ENCODE measurements at places on chromosomes 2 and 18.

- no peak for DNase-seq
Observed at GRCh38 chr2:141423124-141423523, 707.7 kb downstream of the LRP1B start.

DNA sequence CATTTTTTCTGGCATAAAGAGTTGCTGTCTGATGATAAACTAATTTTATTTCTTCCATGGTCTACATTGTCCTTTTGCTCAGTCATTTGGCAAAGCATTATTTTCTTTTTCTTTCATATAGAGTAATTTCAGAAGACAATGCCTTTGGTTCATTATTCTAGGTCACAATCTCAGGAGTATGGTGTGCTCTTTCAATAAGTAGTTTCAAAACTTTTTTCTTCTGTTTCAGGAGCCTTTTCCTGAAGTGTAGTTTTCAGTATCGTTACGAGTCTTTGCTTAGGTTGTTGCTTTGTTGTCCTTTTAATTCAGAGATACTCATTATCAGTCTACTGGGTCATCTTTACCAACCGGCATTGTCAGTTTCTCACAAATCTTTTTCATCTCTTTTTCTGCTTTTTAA is 100.4 kb upstream of the GPC1 start:
- DNase-seq, result no peak

GRCh38 chr2:181394741-181395437 is 62.3 kb upstream of the ITGA4 start:
- no peak for DNase-seq

- DNase-seq, result no peak
Observed at GRCh38 chr2:69164061-69164778, 151.2 kb downstream of the ANTXR1 start.

DNA sequence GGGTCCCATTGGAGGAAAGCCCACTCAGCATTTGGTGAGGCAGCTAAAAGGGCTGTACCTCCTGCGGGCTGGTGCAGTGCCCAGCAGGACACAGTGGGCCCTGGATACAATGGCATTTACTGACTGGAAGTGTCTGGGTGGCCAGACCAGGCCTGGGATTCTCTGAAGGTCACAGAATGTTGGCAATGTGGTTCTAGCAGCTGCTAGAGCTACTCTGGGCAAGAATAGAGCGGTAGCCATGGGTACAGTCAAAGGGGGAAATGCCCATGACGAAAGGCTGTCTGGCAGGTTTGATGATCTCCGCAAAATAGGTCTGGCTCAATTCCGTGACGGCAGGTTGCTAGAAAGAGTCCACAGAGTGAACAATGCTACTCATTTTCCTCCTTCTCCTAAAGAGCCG is 241.8 kb downstream of the AFF3 start:
- DNase-seq, result peak; percentile 52

DNA sequence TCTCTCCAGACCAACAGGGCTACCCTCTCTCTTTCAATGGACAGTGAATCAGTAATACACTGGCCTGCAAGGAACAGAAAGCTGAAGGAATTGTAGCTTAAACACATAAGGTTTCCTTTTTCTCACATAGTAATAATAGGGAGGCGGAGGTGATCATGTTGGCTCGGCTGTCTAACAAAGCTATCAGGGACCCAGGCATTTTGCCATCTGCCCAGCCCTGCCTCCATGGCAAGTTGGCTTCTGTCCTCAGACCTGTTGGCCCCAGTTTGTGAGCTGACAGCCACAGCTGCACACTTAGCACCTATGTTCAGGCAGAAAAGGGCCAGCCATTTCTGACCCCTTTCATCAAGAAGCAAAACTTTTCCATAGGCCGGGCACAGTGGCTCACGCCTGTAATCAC is 2.0 kb upstream of the CHRNG start:
- DNase-seq, result no peak

DNA sequence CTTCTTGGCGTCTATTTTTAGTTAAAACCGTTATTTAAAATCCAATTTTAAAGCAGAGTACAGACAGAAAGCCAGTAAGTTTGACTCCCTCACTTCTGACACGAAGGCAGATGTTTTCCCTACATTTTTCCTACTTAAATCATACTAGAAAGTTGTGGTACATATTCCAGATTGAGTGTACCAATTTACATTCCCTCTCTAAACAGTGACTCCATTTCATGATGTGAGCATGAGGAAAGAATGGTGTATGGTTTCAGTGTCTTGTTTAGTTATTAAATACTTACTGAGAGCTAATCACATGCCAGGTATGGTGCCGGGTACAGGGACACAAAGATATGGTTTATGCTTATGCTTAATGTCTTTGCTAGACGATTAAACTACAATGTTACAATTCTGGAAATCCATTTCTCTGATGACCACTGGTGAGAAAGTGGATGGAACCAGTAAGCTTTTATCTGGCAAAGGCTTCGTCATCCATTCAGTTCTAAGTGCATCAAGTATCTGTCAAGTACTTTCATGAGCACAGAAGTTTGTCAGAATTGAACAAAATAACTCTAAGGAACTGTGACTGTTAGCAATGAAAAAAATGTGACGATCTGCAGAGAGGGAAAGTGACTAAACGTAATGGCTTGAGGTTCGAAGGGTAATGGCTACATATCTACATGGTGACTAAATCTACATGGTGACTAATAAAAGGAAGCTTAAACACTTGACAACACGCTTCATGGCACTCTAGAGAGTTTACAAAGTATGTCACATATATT is 25.7 kb downstream of the MAP4K3 start:
- no peak for DNase-seq

GRCh38 chr18:5197461-5197860 is 404 bp upstream of the AKAIN1 start:
- no peak for DNase-seq

DNA sequence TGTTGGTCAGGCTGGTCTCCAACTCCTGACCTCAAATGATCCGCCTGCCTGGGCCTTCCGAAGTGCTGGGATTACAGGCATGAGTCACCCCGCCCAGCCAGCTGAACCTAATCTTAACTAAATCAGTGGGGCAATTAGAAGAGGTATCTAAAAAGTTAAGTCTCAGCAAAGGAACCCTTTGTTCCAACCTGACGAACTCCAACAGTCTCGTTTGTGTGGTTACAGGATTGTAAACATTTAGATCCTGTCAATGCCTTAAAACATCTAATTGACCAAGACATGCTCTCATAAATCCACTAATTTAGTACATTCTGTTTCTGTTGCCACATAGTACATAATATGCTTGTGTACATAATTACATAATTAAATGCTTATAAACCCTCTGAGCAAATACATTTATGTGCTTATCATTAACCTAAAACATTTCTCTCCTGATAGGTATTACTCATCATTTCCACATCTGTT is 31.1 kb upstream of the STK39 start:
- no peak for DNase-seq

DNA sequence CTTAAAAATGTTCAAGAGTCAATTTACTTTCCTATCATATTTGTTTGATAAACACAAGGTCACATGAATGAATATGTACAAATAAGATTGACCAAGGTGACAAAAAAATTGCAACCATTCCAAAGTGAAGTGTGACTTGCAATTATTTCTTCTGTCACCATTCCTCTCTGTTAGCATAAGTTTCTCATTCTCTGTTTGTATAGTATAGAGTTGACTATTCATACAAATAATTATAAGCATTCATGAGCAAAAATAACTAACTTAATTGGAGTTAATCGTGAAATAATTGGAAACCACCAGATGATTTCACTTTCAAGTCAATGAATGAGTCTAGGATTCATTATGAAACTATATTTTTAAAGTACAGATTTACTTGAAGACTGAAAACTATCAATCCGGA is 42.1 kb downstream of the PGAP1 start:
- no peak for DNase-seq

GRCh38 chr18:29104227-29104626 is 927.3 kb upstream of the CDH2 start:
- no peak for DNase-seq

- DNase-seq, result no peak
Observed at GRCh38 chr2:72117718-72118117, 29.9 kb downstream of the CYP26B1 start.

GRCh38 chr2:43130548-43130875 is 95.9 kb downstream of the ZFP36L2 start:
- no peak for DNase-seq

DNA sequence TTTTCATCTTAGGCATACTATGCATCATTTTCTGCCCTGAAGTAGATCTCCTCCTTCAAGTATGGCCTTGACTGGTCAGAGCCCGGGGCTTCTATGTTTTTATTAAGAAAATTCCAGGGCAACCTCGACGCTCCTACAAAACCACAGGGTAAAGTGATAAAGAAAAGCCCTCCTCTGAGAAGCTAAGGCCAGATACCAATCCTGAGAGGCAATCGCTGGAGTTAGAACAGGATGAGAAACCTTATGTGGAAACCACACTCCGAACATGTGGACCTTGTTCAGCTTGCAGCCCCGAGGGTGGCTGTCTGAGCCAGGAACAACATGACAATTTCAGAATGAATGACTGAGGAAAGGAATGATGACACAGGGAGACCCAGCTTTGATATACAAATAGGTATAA is 35.6 kb downstream of the RMC1 start:
- DNase-seq, result no peak

GRCh38 chr2:122034777-122035176 is 279.3 kb downstream of the TSN start:
- no peak for DNase-seq

GRCh38 chr2:215880970-215881369 is 132.4 kb downstream of the MREG start:
- DNase-seq, result no peak

- DNase-seq, result no peak
Observed at GRCh38 chr2:110678457-110679336, 834 bp upstream of the BUB1 start.

DNA sequence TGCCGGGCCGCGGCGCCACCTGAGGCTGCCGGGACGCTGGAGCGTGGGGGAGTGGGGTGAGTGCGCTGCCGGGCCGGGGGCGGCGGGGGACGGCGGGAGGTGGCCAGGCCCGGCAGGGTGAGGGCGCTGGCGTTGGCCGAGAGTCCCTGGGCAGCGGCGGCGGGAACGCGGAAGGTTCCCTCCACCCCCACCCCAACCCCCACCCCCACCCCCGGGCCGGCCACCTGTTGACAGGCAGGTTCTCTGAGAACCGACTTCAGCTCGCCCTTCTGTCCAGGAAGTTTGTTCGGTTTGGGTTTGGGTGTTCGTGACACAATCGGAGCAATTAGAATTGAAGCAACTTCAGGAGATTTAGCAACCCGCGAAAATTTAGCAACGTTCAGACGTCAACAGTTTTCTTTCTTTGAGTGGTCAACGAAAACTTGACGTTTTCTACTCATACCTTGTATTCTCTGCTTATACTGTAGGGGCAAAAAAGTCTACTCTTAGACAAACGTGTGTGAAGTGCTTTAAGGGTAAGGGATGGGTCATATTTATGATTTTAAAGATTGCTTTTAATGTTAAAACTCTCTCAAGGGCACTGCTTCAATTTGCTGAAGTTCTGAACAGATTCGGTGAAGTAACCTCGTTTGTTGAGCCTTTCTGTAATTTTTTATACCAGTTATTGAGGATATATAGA is 9.3 kb downstream of the OTX1 start:
- DNase-seq, result no peak

DNA sequence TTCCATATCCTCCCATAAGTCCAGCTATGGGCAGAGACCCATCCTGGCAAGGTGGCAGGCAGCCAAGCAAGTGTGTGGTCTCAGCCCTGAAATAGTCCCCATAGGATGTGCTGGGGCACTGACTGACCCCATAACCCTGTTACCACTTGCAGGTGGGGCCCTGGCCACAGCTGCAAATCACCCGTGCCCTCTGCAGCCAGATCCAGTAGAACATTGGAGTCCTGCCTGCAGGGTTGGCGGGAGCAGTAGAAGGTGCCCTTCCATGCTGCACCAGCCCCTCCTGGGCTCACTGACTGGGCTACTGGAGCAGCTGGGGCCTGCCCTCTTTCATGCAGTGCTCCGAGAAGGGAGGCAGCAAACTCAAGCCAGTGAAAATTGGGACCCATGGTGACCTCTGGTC is 112.6 kb upstream of the MCFD2 start:
- DNase-seq, result no peak

GRCh38 chr2:138455691-138456090 is 45.9 kb upstream of the SPOPL start:
- no peak for DNase-seq

- no peak for DNase-seq
Observed at GRCh38 chr2:68458981-68459380, 8.1 kb downstream of the FBXO48 start.

DNA sequence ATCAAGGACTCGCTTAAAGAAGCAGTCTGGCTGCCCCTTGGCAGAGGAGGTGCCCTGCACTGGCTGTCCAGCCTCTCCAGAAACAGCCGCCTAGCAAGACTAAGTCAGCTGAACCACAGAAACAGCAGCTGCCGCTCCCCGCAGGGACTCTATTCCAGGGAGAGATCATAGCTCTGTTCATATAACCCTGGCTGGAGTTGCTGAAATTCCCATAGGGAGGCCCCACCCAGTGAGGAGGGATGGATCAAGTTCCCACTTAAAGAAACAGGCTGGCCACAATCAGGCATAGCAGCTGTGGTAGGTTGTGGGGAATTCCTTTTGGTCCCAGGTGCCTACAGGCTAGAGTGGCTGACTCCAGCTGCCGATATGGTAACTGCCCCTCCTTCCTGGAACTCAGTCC is 74.2 kb upstream of the MC4R start:
- no peak for DNase-seq

DNA sequence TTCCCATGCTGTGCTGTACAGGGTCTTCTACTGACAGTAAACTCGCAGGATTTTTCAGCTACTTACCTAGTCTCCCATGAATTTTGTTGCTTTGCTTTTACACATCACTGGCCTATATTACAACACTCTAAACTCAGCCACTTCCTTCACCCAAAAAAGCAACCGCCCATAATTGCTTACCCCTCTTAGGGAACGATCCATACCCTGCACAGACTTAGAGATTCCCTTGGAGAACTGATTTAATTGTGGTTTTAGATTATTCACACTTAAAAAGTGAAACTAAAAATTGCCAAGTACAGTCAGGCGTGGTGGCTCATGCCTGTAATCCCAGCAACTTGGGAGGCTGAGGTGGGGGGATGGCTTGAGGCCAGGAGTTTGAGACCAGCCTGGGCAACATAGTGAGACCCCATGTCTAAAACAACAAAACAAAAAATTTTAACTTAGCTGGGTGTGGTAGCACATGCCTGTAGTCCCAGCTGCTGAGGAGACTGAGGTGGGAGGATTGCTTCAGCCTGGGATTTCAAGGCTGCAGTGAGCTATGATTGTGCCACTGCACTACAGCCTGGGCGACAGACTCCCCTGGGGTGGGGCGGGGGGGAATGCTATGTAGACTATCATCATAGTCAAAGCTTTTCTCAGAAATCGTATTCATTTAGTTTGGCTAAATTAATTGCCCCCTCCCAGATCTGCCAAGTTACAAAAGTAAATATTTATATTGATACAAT is 19.3 kb downstream of the MRPL30 start:
- DNase-seq, result no peak
